ENCODE measurements at places on chromosomes 2 and 18.

GRCh38 chr2:191910518-191910917 is 63.6 kb upstream of the CAVIN2 start:
- DNase-seq: no peak

DNA sequence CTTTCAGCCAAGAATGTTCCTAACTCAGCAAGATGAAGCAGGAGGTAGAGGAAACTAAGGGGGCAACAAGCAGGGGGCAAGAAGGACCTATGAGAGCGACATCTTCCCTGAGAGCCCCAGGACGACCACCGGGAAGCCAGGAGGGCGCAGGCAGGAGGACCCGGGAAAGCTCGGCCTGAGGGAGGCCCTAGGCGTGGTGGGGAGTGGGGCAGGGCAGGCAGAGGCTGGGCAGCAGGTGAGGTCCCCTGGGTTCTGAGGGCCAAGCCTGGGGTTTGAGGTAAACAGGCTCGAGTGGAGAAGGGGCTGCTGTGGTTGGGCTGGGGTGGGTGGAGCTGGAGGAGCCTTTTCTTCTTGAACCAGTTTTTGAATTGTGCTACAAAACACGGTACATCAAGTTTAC is 1.3 kb upstream of the ALPI start:
- no peak for DNase-seq

- no peak for DNase-seq
These were observed 37.0 kb downstream of the ROCK1 start for GRCh38 chr18:21074336-21075323.

DNA sequence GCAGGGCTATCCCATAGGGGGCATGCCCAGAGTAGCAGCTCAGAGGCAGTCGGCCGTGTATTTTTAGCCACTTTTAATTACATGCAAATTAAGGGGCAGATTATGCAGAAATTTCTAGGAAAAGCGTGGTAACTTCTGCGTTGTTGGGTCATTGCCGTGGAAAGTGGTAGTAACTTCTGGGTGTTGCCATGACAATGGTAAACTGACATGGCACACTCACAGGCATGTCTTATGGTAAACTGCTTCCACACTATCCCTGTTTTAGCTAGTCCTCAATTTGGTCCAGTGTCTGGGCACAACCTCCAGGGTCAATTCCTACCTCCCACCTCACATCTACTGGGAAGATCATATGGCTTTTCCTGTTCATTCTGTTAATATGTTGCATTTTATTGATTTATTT is 428.9 kb upstream of the FANCL start:
- DNase-seq: no peak

GRCh38 chr18:8785261-8785660 is 79.9 kb downstream of the MTCL1 start:
- DNase-seq: no peak
